ENCODE measurements at places on chromosomes 7 and 10.

- no peak for ATAC-seq
These were observed 10.8 kb upstream of the HSPA12A start for GRCh38 chr10:116752969-116753665.

DNA sequence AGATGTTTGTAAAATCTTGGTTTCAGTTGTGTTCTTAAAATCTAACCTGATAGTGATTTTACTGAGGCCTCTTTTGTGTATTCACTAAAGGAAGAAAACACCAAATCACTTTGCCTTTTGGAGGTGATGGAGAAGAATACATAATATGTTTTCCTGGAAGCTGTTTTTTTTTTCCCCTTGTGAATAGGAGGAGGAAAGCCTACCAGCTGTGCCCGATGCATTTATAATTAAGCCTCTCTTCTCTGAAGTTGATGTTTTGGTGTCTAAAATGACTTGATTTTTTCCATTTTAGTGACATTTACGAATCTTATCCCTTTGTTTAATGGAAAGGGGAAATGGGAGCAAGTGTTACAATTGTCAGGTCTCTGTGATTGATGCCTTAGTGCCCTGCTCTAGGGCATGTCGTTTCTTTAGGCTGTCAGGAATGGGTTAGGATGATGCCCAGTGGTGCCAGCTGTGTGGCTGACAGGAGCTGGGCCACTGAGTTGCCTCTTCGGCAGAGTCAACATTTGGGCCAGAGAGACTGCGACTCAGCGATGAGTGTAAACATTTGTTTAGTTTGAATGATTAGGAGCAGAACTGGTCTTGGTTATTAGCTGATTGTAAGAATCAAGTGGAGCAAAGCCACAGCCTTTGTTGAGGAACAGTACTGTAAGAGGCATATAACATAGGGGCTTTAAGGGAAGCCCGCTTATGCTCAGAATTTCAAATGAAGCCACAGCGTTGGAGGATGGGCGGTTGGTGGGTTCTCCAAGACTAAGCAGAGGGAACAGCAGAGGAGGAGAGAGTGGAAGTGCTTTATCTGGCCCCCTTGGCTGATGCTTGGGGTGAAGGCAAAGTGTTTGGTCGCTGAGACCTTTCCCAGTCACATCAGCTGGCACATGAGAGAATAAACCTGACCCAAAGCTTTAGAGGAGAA is 81.6 kb downstream of the CDK14 start:
- ATAC-seq = no peak

DNA sequence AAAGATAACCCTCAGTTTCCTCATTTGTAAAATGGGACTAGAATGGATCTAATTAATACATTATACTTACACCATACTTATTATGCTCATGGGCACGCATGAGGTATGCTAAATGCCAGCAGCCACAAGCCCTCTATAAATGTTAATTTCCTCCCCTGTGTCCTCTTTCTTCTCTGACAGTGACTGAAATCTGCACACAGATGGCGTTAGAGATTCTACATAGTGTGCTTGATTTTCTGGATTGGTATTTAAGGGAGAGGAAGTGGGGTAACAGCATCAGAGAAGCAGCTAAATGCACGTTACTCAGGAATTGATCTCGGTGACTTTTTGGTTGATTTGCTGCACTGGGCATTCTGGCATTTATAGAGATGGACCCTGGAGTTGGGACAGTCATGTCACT is 568.5 kb downstream of the CALN1 start:
- ATAC-seq = no peak

DNA sequence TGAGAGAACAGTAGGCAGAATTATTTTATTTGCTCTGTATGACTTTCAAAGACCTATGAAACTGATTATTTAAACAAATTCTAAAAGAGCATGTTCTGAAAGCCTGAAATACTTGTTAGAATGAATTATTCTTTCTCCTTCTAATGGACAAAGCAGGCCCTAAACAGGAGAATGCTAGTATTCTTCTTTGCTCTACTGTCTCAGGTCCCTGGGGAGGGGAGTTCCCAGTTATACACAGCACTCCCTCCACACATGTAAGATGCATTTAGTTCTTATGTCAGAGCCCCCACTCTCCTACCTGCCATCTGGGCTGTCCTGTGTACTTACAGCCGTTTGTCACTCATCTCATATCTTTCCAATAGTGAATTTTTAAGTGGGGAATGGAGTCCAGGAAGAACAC is 633.5 kb upstream of the ANKRD30A start:
- ATAC-seq = no peak

DNA sequence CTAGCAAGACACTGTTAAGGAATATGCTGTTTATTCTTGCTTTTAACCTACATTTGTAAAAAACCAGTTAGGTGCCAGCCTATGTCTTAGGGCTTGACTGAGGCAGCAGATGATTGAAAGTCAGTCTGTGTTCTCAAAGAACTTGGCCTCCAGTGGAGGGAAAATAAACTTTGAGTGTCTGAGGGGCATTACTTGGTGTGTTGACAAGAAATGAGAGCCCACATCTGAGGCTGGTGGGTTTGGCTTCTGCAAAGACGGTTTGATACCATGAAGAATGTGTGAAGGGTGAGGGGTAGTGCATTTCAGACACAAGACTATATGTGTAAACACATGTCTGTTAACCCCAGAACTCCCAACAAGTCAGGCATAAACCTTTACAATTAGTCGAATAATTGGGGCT is 28.5 kb downstream of the CCSER2 start:
- ATAC-seq = no peak

DNA sequence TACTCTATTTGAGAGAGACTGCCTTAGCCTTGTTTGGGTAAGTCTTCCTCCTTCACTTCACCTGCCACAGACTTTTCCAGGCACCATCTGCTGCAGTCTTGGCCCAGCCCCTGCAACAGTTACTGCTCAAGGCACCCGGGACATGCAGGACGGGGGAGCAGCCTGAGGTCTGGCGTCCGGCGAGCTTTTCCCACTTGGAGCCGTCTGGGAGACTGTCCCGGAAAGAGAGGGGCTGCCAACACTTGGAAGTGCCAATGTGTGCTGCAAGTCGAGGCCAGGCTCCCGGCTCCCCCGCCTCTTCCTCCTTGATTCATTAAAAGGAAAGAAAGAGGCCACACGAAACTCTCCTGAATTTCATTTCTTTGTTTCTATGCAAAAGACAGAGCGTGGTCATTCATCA is 13.7 kb downstream of the HTRA1 start:
- no peak for ATAC-seq

DNA sequence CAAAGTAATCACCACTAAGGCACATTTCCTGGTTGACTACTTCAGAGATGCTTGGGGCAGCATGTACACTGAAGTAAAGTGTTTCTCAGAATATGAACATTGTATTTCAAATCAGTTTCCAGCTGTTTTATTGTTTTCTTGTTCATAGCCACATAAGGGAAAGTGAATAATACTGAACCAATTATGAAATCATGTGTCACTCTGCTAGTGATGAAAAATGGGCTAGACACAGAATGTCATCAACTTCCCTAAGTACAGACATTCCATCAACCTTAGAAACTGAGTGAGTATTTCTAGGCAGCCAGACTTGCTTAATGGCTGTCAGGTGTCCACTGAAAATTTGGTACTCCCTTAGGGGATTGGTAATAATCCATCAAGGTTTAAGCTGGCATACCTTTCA is 603.5 kb downstream of the ARL4A start:
- no peak for ATAC-seq

- no peak for ATAC-seq
These were observed 25.3 kb downstream of the ADD3 start for GRCh38 chr10:110032801-110033700.

DNA sequence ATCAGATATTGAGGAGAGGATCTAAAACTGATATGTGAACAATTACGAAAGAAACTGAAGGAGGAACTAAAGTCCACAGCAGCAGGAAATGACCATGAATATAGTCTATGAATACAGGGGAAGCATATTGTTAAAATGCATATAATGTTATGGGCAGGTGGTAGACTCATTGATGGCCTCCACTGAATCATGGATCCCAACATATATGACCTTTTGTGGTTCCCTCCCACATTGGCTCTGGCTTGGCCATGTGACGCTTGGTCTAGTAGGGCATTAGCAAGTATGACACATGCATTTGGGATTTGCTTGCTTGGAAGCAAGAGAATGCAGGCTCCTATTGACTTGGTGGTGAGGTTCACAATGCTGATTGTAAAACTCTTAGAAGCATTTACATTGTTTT is 55.2 kb upstream of the RAB18 start:
- ATAC-seq = peak; percentile 62

DNA sequence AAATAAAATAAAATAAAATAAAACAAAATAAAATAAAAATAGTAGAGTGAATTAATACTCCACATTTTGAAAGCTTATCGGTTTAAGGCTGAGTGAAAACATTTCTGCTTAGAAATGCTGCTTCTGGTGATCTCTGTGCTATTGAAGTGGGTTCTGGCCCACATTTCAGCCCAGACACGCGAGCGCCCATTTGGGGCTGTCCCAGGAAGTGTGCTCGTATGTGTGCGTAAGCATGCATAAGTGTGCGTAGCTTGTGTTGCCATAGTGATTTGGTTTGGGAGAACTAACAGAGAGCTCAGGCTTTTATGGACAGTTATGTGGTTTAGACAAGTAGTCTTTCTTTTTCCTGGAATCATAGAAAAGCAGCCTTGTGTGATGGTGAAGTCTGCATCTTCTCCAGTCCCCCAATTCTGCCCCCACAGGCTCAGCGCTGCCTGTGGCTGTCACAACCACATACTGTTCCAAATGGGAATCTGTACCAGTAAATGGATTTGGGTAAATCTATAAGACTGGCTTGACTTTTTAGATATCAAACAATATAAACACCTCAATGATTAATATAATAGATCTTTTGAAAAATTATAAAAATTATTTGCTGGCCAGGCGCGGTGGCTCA is 29.8 kb upstream of the PURB start:
- ATAC-seq = no peak

DNA sequence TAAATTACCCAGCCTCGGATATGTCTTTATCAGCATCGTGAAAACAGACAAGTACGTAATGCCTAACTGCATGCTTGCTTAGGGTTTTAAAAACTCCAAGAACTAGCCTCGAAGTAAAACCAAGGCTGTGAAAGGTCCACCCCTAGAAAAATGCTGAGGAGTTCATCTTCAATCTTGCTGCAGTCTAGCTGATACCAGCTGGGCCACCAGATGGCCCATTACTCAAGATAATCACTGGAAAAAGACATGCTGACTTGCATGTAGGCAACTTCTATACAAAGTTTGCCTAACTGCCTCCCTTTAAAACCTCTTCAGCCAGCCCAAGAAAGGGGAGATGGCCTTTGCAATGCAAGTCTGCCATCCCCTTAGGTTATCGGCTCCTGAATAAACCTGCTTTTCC is 614.1 kb downstream of the GALNT17 start:
- ATAC-seq = no peak

GRCh38 chr10:104935656-104936055 is 294.6 kb downstream of the SORCS3 start:
- no peak for ATAC-seq

DNA sequence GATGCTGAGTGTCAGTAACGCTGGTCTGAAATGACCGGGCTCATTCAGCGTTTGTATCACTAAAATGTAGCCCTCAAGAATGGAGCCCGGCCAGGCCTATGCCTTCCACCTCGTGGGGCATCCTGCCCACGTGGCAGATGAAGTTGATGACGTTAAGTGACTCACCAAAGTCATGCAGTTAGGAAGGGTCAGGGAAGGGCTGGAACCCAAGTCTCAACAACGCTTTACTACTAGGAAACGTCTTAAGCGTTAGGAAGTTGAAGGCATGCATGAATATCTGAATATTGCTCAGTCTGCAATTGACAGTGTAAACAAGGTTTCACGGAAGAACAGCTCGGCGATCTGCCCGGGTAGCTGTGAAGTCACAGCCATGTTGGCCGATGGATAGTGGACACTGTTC is 14.0 kb upstream of the UBE3C start:
- no peak for ATAC-seq

DNA sequence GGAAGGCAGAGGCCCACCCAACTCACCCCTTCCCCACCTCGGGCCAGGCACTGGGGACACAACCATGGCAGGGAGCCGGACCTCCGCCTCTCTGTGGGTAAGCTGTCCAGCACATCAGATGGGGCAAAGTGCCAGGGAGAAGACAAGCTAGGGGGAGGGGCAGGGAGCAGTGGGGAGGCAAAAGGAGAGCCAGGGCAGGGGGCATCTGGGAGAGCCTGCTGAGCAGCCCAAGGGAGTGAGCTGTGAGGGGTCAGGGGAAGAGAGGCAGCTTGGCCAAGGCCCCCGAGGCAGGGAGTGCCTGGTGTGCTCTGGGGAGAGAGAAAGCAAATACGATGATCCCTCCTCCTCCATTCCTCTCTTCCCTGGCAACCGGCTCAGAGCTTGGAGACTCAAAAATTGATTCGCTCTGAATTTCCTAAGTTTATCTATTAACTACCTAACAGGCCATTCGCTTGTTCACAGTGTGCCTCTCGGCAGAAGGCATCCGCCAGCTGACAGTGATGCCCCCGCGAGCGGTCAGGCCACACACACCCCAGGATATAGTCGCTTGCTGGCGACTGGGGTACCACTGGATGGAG is 4.5 kb downstream of the CAMK2B start:
- no peak for ATAC-seq
